CD4-positive, alpha-beta memory T cell (primary cell): ENCODE measurements at places on chromosomes 3 and 15.

- DNase-seq, result no peak
Observed at GRCh38 chr15:64623347-64623996, 151.9 kb downstream of the RBPMS2 start.

DNA sequence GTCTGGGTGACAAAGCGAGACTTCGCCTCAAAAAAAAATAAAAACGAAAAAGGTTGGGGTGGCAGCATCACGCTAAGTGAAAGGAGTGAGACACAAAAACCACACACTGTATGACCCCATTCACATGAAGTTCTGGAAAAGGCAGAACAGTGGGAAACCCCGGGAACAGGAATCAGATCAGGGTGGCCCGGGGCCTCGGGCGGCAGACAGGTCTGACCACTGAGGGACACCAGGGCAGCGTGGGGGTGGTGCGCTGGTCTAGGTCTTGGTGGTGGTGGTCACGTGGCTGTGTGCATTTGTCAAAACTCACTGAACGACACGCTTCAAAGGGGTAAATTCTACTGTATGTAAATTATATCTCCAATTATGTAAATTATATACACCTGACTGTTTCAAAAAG, 79.7 kb upstream of the PRR20G start:
- no peak for DNase-seq

DNA sequence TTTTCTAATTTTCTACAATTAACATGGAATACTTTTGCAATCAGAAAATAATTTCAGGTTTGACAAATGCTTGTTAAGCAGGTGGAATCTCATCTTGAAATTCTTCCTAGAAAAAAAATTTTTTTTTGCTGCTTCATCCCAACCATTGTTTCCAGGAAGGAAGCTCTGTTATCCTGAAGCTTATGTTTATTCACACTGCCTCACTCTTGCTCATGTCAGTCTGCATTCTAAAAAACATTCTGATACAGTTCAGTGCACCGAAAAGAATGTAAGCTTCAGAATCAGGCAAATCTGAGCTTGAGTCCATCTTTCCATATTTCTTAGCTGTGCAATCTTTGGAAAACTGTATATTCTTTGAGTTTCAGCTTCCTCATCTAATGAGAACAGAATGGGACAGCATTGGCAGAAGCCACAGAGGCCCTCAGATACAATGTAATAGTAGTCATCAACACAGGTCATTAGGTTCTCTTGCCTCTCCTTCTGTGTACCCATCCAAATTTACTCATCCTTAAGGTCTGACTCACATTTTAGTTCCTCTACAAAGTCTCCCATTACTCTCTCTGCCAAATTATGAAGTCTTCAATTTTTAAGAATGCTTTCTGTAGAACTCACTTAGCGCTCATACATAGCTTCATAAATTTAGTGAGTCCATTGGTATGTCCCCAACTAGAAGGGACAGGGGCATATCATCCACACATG, 881.8 kb upstream of the NR2F2 start:
- no peak for DNase-seq

DNA sequence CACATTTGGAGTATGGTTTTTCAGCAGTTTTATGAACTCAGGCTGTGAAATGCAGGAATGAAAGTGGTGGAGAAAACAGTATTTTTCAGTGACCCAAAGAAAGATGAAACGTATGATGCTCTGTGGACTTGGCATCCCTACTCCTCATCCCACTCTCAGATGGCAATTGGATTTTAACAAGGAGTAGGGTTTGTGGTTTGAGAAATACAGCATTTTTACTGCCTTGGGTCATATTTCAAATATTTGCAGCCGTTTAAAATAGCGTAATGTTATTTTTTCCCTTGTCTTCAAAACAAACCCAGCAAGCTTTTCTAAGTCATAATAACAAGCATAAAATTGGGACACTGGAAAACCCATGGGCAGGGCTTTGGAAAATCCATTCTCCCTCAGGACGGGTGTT, 117.2 kb upstream of the LRIG1 start:
- DNase-seq, result no peak

DNA sequence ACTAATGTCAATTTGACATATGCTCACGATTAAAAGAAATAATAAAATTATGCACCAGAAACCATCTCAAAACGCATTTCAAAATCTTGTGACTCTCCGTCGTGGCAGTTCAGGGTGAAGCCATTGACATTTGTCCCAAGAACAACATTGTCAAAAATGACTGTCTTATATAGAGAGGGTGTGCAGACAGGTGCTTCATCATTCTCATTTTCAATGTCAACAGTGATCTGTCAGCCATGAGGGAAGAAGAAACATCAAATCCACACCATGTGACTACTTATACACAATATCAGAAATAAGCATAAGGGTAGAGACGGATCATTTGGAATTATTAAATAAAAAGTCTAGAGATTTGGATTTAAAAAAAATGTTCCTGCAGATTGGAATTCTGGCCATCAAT, 65.1 kb upstream of the C3orf49 start:
- DNase-seq, result no peak
